ENCODE measurements at places on chromosomes 1 and 21.

DNA sequence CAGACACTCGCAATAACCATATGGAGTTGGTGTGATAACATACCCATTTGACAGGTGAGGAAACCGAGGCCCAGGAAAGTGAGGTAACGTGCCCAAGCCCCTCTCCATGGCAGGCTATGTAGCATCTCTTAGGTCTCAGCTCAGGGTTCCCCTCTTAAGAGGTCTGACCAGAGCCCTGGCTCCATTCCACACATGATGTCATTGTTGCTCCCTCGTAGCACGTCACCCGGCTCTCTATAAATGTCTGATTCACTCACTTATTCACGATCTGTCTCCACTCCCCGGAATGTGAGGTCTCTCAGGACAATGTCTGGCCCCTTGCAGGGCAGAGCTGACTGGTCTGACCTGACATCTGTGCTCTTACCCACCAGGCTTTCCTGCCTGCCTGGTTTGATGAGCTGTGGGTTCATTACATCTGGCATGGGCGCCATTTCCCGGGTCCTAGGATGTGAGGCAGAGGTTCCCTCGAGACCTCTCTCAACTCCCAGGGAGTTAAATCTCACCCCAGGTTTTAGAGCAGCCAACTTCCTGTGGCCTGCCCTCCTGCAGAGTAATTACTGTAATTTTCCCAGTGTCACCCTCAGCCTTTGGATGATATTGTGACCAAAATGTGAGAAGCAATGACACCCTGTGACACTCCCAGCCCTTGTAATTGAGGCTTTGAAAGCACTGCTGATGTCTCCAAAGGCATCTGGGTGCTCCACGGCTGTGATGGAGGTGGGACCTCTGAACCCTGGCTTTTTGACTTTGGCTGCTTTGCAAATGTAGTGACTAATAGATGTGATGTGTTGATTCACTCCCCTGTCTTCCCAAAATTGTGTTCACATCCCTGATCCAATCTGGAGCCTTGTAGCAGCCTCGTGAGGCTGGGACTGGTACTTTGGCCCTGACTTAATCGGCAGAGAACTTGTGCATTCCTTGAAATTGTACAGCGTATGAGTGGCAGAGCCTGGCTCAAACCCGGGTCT is 10.6 kb downstream of the ACTL8 start:
- DNase-seq: peak; percentile 42

- no peak for DNase-seq
Observed at GRCh38 chr21:32367158-32367557, 25.7 kb downstream of the URB1 start.

DNA sequence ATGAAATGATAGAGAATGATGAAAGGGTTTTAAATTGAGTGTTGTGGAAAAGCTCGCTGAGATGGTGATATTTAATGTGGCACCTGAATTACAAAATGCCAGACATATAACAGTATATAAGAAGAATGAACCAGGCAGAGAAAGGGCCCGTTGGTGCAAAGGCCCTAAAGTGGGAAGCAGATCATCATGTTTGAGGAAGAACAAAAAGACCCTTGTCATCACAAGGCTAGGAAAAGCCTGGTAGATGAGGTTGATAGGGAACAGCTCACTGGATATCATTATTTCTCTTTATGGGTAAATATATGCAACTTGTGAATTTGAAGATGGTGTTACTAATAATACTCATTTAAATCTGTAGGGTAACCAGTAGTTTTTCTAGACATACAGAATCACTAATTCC is 11.0 kb downstream of the RAP1A start:
- no peak for DNase-seq

- no peak for DNase-seq
Observed at GRCh38 chr21:27805696-27806095, 838.8 kb upstream of the ADAMTS5 start.

GRCh38 chr1:45272913-45273371 is 53.8 kb upstream of the HPDL start:
- DNase-seq: no peak

DNA sequence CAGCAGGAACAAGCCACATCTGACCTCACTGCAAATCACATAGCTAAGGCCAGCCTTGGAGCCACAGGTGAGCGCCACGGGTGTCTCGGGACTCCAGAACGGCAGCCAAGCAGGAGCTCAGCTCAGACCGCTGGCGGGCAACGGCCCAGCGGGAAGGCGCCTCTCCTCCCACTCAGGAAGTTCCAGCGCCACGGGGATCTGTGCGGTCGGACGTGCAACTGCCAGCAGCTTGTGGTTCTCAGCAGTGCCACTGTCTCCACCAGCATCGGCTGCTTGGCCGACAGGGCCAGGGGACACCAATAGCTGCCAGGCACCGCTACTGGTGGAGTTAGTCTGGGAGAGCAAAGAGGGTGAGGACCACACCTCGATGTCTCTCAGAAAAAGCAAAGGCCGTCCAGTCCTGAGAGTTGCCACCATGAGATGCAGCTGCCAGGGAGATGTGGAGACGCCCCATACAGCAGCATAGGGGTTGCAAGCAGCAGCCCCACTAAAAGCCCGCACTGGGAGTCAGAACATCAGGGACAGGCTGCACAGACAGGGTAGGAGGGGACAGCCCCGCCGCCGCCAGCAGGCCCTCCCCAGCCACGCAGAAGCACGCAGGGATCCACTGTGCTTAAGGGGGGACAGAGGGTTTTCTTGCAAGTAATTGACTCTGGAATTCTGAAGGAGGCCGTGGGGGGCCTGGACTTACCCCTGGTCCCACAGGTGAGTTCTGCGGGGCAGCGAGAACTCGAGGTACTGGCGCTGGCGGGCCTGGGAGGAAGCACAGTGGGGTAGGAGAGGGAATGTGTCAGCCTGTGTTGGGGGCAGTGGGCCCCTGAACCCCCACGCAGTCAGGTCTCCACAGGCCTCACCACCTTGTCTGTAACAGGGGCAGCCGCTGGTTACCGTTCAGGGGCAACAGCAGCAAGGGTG is 83.5 kb downstream of the NPHP4 start:
- no peak for DNase-seq
